ENCODE measurements at places on chromosomes 16 and 17.

DNA sequence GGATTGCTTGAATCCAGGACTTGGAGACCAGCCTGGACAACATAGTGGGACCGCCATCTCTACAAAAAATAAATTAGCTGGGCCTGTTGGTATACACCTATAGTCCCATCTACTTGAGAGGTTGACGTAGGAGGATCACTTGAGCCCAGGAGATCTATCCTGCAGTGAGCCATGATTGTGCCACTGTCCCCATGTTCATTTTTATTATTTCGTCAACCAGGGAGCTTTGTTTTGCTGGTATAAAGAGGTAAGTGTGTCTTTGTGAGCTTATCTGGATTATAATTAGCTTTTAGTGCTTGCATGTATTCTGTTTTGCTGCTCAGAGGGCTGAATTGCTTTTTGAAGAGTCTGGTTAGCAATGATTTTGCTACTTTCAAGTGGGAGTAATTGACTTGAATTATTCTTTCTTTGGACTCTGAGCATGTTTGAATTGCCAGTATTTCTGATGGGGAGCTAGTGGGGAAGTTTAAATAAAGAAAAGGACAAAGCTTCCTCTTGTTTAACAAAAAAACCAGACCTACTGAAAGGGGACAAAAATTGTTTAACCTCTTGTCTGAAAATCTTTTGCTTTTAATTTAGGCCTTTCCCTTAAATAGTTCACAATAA, 31.6 kb upstream of the BCAS3 start:
- no peak for DNase-seq

DNA sequence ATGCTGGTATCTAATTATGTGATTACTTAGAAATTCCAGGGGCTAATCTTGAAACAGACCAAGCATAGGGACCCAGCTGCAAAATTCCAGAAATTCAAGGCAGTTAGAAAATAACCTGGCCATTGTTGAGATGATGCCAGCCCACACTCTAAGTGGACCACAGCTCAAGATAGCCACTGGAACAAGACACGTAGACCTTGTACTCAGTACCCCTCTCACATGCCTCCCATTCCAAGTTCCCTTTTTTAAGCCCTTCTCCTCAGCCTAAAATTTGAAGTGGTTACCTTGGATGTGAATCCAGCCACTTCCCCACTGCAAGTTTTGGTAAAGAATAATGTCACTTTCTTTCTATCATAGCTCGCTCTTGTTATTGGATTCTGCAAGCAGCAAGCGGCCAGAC, 4.1 kb upstream of the ZNF19 start:
- no peak for DNase-seq

GRCh38 chr17:78777881-78778280, 4.2 kb downstream of the CYTH1 start:
- no peak for DNase-seq

DNA sequence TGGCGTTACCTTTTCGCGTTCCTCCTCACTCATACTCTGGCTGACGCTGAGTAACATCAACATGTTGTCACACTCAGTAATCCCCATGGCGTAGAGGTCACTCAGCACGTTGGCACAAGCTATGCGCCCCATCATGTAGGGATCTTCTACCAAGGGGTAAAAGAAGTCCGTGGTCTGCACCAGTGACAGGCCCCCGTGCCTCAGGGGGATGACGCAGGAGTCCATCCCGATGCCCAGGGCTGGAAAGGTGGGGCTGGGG, 596 bp downstream of the SEPHS2 start:
- DNase-seq, result no peak

GRCh38 chr17:51298508-51299371, 38.4 kb downstream of the UTP18 start:
- peak; percentile 67 for DNase-seq

- no peak for DNase-seq
Measured at GRCh38 chr17:81869221-81870130, 1.7 kb downstream of the ARHGDIA start.

GRCh38 chr16:88462396-88462795, 9.3 kb downstream of the ZFPM1 start:
- no peak for DNase-seq

DNA sequence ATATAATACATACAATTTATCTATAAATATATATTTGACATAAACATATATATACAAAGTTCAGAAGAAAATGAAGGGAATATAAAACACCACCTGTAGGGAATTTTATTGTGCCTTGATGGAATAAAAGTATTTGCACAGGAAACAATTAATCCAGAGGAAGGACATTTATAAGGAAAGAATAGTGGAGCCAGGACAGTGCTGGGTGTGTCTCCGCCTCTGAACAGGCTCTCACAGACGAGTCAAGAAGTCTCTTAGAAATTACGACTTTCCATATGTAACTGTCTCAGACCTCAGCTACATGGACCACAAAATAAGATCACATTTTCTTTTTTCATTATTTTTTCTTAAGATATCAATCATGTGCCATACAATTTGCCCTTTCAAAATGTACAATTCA, 93.9 kb downstream of the TMEM114 start:
- no peak for DNase-seq

- no peak for DNase-seq
Measured at GRCh38 chr16:30700491-30700890, 1.5 kb downstream of the SRCAP start.
